ENCODE measurements at places on chromosomes 2 and 18.
A peak's percentile ranks its signal among the peaks of the same experiment; 100 is the strongest.

DNA sequence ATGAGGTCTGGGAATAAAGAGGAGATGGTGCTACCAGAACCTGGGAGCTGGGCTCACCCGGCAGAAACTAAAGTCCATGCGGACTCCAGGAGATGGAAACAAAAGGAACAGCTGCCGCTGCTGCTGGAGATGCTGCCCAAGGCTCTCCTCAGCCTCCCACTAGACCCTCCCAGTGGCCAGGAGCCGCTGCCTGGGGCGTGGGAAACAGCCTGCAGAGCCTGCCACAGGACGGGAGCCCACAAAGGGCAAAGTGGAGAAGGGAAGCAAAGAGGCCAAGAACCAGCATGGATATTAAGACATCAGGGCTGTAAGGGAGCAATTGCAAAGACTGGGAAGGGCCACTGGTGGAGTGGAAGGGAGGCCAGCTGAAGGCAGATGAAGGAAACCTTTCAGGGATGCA, 179.6 kb downstream of the NCK2 start:
- DNase-seq = no peak

- no peak for DNase-seq
Measured at GRCh38 chr2:120702061-120702460, 33.6 kb upstream of the GLI2 start.

- no peak for DNase-seq
Measured at GRCh38 chr2:10517351-10518043, 69.4 kb upstream of the ODC1 start.

DNA sequence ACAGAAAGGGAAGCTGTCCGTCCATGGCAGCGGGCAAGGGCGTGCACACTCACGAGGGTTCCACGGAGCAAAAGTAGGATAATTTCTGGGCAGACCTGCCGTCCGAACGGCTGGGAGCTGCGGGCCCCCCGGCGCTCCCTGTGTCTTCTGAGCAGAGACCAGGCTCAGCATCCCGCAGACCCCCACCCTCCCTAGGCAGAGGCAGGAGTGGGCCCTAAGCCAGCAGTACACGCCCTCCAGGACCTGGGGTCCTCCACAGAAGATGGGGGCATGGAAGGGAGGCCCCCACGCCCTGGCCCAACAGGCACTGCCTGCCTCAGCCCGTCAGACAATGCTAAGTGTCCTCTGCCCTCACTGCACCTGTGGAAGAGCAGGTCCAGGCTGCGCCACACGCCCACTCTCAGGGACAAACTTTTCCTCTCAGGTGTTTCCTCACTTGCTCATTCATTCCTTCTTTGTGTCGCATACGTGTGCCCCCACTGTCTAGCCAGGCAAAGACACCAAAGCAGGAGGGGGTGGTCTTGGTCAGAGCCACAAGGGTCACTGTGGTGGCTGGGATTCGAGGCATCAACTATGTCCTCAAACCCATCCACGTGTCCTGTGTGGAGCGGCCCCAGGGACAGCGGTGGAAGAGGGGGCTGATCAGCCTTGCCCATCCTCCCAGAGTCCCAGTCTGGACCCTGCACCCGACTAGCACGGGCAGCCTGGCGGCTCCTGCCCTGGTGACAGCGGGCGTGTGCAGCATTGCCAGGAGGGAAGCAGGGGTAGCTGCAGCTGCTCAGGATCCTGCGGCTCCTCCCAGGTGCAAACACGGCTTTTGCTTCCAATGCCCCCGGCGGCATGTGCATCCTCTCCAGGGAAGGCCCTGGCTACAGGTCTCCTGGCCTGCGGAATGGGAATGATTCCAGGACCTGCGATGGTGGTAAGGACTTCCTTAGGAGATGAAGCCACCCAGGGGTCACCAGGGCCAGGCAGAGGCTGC, 2.4 kb upstream of the GPC1 start:
- DNase-seq = no peak

DNA sequence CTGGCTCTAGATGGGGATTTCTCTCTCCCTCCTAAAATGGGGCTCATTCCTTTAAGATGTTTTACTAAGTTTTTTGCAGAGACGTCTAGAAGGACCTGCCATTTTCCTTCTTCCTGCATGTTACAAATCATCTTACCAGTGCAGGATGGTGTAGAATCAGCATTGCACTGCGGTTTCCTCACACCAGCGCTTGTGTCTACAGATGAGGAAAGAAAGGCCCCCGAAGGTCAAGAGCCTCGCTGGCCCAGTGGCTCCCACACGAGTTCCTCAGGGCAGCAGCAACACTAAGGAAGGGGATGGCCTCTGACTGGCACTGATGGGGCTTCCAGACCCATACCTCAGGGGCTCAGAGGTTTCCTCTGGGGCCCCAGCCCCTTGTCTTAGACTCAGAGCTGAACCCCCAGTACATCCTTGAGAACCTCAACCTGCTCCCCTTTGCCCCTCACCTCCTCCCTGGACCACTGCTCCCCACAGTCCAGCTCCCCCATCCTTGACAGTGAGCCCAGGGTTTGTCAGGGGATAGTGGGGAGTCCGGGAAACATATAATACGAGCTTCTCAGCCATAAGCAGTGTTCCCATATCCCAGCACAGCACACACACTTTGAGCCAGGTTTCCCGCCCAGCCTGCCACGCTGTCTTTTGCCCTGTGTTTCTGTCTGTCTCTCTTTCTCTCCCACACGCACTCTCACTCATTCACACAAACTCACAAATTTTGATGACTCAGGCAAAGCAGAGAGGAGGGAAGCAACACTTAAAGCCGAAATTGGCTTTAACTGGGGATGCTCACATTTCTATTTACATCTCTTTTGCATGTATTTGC, 29.4 kb downstream of the ZFP36L2 start:
- DNase-seq = no peak

GRCh38 chr2:23164173-23164572, 220.8 kb upstream of the KLHL29 start:
- DNase-seq = no peak

GRCh38 chr2:219029829-219030165, 11.5 kb downstream of the CFAP65 start:
- peak; percentile 73 for DNase-seq

- DNase-seq = peak; percentile 56
Measured at GRCh38 chr2:74849228-74849892, 15.4 kb downstream of the HK2 start.

- DNase-seq = no peak
Measured at GRCh38 chr2:218032336-218033171, 29.8 kb upstream of the TNS1 start.

DNA sequence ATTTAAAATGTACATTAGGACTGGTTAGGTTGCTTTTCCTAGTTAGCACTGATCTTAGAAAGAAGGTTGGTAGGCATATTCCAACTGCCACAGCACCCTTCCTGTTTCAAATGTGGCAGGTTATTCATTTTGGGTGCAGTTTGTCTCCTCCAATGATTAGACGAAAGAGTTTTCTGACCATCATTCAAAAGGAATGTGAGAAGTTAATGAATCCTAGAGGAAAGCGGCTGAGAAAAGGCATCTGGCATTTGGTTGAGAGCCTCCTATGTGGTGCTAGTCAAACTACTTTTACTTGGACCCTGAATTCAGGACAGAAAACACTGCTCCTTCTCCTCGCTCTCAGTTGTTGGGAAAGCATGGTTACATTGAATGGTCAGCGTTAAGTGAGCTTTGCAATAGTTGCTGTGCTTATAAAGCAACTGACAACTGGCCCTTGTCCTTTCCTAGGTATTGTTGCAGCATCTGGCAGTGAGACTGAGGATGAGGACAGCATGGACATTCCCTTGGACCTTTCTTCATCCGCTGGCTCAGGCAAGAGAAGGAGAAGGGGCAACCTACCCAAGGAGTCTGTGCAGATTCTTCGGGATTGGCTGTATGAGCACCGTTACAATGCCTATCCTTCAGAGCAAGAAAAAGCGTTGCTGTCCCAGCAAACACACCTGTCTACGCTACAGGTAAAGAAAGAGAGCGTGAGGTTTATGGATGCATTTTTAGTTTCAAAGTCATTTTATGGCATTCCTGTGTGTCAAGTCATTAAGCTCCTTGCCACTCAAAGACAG, 6.1 kb downstream of the TGIF1 start:
- DNase-seq = no peak

- DNase-seq = no peak
Measured at GRCh38 chr2:220533485-220533884, 906.1 kb downstream of the SLC4A3 start.

DNA sequence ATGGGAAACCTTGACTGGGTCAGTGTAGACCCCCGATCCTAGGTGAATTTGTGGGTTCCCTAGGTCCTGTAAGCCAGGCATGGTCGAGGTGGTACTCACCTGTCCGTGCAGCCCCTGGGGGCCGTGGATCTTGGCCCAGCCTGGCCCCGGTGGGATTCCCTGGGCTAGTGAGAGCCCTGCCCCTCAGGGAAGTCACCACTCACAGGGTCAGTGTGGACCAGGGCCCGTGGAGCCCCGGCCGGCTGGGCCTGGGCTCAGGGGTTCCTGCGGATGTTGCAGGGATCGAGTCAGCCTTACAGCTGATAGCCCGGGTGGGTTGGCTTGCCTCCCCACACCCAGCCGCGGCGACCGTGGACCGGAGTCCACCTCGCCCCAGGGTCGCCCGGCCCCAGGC, 528 bp downstream of the ATG9A start:
- DNase-seq = no peak

- DNase-seq = no peak
Measured at GRCh38 chr18:22302144-22302543, 115.6 kb downstream of the CTAGE1 start.

DNA sequence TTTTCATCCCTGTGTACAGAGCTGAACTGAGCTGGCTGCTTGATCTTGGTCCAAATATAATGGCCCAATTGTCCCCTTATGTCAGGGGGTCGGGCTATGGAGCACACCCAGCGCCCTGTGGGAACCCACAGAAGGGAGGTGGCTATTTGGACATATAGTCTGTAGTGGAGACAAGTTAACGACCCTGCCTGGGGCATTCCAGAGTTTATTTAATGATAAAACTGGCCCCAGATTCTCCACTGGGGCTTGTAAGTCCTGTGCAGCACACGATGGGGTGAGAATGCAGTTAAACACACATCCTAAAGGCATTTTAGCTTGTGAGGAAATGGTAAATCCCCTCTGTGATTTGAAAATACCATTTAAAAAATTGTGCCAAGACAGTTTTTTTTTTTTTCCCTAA, 72.9 kb downstream of the QPCT start:
- no peak for DNase-seq

- DNase-seq = no peak
Measured at GRCh38 chr2:163610817-163611556, 124.8 kb downstream of the FIGN start.

DNA sequence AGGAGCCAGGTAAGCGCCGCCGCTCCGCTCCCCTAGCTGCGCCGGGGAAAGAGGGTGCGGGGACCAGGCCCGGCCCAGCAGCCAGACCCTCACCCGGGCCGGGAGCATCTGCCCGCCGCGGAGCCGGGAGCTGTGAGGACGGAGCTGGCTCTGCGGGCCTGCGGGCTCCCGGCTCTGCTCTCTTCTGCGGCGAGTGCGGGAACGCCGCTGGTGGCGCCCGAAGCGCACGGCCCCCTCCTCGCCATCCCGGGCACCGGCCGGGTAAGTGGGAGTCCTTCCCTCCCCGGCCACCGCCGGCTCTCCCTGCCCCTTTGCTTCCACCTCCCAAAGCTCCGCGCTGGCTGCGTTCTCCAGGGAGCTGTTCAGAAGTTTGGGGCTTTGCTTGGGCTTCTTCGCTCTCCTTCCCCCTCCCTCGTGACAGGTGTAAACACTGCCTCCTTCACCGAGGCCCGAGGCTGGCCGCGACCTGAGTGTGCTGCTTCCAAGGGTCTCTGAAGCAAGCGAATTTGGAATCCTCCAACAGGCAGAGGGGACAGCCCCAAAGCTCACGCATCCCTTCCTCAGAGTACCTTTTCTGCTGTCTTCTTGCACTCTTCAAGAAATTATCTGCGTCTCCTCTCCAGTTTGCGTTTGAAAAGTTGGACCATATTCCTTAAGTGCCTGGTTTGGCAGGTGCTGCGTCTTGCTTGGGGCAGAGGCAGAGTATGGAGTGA, 632 bp downstream of the AFTPH start:
- peak; percentile 31 for DNase-seq

GRCh38 chr2:127086990-127087790, 19.8 kb downstream of the BIN1 start:
- DNase-seq = peak; percentile 52

GRCh38 chr2:152055366-152056108, 43.3 kb downstream of the CACNB4 start:
- no peak for DNase-seq

- DNase-seq = no peak
Measured at GRCh38 chr18:24436939-24437338, 10.5 kb downstream of the IMPACT start.

DNA sequence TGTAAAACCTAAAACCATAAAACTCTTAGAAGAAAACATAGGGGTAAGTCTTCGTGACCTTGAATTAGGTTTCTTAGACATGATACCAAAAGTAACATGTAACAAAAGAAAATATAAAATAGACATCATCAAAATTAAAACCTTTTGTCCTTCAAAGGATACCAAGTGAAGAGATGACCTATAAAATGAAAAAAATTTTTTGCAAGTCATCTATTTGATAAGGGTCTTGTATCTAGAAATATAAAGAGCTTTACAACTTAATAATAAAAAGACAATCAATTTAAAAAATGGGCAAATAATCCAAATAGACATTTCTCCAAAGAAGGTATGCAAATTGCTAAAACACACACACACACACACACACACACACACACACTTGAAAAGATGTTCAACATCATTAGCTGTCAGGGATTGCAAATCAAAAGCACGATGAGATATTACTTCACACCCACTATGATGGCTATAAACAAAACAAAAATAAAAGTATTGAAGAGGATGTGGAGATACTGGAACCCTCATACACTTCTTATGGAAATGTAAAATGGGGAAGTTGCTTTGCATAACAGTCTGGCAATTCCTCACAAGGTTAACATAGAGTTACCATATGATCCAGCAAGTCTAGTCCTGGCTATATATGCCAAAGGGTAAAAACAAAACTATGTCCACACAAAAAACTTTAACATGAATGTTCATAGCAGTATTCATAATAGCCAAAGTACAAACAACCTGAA, 23.3 kb downstream of the SPDYA start:
- no peak for DNase-seq

GRCh38 chr2:6927186-6927585, 10.0 kb downstream of the RNF144A start:
- no peak for DNase-seq

DNA sequence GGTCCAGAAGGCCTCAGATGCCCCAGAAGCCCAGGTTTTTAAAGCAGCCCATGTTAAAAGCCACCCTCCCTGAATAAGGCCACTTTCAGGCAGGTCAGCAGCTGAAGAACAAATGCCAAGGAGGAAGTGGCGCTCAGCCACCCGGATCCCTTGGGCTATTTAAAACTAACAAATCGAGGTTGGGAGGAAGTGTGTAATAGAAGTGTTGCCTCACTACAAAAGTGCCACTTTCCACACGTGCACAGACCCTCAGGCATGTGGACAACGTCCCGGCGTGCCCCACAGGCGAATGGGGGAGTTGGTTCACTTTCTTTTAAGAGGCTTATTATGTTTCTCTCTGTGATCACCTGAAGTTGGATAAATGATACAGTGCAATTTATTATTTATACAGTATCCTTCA, 173.8 kb upstream of the SALL3 start:
- no peak for DNase-seq

Measured in CD4-positive, alpha-beta T cell treated with Interleukin-1 beta for 1 hour (primary cell).